ENCODE measurements at places on chromosomes 13 and 19.

GRCh38 chr19:29006057-29006735 is 206.8 kb downstream of the UQCRFS1 start:
- no peak for DNase-seq

- DNase-seq: no peak
These were observed 17.0 kb downstream of the SOX1 start for GRCh38 chr13:112083971-112084370.

DNA sequence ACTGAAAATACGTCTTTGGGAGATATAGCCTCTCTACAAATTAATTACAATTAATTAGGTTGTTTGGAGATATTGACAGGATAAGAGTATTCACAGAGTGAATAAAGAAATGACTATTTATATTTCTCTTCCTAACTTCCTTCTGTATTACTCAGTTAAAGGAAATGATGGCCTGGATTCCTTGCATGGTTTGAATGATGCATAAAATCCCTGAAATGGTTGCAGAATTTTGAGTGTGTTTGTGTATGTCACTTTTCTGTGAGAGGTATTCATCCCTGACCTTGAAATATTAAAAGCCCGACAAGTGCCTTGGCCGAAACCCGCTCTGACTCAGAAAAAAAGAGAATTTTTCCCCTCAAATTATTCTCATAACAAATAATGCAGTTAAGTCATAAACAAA is 90.0 kb downstream of the PDS5B start:
- no peak for DNase-seq

DNA sequence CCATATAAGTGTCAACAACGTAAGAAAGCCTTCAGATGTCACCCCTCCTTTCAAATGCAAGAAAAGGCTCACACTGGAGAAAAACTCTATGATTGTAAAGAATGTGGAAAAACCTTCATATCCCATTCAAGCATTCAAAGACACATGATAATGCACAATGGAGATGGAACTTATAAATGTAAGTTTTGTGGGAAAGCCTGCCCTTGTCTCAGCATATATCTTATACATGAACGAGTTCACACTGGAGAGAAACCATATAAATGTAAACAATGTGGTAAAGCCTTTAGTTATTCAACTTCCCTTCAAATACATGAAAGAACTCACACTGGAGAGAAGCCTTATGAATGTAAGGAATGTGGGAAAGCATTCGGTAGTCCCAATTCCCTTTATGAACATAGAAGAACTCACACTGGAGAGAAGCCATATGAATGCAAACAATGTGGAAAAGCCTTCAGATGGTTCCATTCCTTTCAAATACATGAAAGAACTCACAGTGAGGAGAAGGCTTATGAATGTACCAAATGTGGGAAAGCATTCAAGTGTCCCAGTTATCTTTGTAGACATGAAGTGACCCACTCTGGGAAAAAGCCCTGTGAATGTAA is 11.1 kb downstream of the ZNF844 start:
- DNase-seq: no peak

DNA sequence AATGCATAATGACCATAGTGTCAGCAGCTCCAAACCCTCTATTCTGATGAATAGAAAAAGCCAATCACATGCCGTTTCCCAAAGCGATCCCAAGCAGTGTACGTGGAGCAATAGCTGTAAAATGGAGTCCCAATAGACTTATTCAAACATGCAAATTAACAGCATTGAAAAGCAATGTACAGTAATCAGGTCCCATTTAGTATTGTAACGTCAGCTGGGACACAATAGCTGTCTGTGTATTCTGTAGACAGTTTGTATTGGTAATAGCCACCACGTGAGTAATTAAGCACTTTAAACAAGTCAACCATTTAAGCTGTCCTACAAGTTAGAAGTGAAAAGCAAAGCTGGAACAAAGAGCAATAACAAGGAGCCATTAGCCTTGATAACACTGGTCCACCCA is 698.2 kb downstream of the PCDH17 start:
- DNase-seq: no peak

DNA sequence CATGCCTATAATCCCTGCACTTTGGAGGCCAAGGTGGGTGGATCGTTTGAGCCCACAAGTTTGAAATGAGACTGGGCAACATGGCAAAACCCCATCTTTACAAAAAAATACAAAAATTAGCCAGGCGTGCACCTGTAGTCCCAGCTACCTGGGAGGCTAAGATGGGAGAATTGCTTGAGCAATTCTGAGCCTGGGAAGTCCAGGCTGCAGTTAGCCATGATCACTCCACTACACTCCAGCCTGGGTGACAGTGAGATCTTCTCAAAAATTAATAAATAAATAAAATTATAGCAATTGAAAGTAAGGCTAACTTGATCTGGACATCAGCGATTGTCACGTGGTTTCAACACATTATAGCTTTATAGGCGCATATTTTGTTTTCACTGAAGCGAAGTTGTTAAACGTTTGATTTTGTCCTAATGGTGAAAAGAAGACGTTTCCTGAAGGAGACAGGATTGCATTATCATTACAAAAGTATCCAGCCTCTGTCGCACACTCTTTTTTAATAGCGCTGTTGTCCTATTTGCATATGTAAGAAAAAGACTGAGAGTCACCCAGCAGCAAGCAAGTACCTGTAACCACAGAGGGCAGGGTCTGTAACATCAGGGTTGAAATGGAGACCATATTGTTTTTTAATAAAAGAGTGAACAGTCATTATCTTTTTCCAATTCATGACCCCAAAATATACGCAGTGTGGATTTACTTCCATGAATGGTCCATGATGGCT is 335.7 kb downstream of the DCT start:
- DNase-seq: no peak

DNA sequence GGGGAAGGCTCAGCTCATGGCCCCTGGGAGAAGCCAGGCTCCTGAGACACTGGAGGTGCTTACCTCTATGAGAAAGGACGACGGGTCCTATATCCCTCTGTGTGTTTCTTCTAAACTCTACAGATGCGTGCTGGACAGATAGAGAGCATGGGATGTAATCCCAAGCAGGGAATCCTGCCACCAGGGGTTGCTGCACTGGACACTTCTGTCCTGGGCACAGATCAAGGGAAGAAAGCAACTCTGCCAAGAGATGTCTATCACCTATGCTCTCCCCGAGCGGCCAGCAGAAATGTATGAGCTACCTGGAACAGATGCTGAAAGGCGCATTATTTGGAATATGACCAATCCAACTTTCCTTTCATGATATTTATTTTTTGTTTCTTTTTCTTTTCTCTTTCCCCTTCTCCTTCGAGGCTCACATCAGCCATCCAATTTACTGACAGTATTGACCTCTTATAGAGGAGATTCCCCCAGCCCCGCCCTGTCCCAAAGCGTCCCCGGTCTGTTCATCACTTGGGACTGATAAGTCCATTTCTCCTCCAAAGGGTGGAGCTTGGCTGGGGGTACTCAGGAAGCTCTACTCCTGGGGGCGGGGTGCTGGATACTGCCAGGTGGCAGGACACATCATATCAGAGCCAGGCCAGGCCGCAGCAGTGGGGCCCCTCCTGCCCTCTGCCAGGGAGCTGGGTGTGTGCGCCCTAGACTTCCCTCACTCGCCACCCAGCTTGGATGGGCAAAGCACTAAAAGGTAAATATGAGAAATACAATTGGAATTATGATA is 34.2 kb downstream of the TSHZ3 start:
- no peak for DNase-seq

- no peak for DNase-seq
These were observed 485.3 kb downstream of the UQCRFS1 start for GRCh38 chr19:28727480-28728159.

DNA sequence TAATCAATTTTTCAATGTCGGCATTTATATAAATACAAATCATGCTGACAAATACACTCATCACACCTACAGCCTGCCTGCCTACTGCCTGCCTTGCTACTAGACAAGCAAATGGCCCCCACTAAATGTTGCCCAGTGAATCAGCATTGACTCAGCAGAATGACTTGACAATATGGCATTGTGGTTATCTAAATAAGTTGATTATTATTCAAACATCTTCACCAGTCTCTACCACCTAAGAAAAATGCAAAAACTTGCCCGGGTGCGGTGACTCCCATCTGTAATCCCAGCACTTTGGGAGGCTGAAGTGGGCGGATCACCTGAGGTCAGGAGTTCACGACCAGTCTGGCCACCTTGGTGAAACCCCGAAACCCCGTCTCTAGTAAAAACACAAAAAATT is 296.1 kb downstream of the PCDH9 start:
- DNase-seq: no peak

DNA sequence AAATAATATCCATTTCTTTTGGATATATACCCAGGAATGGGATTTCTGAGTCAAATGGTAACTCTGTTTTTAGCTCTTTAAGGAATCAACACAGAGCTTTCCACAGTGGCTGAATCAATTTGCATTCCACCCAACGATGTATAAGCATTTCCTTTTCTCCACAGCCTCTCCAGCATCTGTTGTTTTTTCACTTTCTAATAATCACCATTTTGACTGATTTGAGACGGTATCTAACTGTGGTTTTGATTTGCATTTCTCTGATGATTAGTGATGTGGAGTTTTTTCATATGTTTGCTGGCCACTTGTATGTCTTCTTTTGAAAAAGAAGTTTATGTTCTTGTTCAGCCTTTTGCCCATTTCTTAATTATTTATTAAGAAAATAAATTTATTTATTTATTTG is 352.2 kb upstream of the OBI1 start:
- DNase-seq: no peak

DNA sequence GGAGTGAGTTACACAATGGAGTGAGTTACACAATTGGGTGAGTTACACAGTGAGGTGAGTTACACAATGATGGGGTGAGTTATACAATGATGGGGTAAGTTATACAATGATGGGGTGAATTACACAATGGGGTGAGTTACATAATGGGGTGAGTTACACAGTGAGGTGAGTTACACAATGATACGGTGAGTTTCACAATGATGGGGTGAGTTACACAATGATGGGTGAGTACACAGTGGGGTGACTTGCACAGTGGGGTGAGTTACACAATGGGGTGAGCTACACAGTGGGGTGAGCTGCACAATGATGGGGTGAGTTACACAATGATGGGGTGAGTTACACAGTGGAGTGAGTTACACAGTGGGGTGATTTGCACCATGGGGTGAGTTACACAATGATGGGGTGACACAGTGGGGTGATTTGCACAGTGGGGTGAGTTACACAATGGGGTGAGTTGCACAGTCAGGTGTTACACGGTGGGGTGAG is 52.5 kb upstream of the GAS6 start:
- DNase-seq: no peak
